ENCODE measurements at places on chromosomes 3 and 15.

DNA sequence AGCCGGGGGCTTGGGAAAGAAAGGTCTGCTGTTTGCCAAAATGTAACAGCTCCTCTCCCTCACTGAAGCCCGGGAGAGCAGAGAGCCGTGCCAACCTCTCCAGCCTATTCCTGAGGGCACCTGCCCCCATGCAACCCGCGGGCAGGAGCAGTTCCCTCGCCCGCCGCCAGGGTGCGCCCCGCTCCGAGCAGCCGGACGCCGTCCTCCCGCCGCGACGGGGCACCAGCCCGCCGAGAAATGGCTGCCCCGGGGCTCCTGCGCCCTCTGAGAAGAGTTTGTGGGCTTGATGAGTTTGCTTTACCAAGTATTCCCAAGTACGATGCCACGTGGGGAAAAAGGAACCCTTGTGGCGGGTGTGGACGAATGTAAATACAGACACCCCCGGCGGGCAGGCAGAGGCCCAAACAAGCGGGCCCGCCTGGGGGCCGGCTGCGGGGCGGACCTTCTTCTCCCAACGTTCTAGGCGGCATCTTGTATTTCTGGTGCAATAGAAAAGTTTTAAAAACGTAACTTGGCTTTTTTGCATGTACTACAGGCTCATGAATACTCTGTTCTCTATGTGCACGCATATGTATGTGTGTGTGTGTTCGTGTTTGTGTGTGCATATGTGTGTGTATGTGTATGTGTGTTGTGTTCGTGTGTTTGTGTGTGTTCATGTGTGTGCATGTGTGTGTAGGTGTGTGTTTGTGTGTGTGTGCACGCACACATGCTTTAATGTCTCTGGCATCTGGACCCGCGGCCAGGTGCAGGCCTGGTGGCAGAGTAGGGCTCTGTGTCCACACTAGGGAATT, 162.9 kb downstream of the CHSY1 start:
- peak; percentile 56 for DNase-seq

DNA sequence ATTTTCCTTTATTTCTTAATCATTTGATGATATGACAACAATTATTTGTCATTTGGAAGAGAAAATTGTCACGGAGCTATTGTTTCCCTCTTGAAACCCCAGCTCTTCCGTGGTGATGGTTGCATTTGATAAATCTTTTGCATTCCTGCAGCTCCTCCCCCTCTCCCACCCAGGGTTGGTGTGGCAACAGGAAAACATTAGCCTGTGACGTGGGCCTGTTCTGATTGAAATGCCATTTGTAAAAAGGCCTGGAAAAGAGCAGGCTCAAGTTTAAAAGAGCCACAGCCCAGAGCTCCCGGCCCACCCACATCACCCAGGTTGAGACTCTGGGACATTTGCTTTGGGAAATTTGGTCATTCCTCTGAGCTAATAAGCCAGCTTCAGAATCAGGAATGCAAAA, 282.5 kb downstream of the RPLP1 start:
- peak; percentile 89 for DNase-seq

- DNase-seq = no peak
Measured at GRCh38 chr15:49741712-49742111, 120.9 kb downstream of the DTWD1 start.

GRCh38 chr3:71384388-71384787, 199.1 kb downstream of the FOXP1 start:
- DNase-seq = peak; percentile 49

GRCh38 chr3:151501923-151502632, 41.2 kb upstream of the IGSF10 start:
- no peak for DNase-seq
